ENCODE measurements at places on chromosomes 16 and 17.
A peak's percentile ranks its signal among the peaks of the same experiment; 100 is the strongest.

GRCh38 chr17:31788956-31789355 lies 70.1 kb downstream of the COPRS start:
- DNase-seq, result no peak

GRCh38 chr17:80358861-80359260 lies 56.1 kb upstream of the ENDOV start:
- no peak for DNase-seq

- DNase-seq, result no peak
Measured at GRCh38 chr16:68194251-68194650, 41.7 kb downstream of the ESRP2 start.

DNA sequence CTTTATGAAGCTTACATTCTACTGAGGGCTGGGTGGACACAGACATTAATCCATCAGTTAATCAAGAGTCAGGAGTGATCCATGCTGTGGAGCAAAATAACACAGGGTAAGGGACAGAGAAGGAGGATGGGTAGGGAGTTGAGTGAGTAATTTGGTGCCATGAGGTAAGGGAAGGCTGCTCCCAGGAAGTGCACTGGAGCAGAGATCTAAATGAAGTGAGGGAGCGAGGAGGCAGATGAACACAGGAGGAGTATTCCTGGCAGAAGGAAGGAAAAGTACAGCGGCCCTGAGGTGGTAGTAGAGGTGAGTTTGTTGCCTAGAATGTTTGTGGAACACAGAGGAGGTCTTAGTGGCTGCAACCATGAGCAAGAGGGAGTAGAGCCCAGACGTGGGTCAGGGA lies 34.8 kb downstream of the ASIC2 start:
- no peak for DNase-seq

DNA sequence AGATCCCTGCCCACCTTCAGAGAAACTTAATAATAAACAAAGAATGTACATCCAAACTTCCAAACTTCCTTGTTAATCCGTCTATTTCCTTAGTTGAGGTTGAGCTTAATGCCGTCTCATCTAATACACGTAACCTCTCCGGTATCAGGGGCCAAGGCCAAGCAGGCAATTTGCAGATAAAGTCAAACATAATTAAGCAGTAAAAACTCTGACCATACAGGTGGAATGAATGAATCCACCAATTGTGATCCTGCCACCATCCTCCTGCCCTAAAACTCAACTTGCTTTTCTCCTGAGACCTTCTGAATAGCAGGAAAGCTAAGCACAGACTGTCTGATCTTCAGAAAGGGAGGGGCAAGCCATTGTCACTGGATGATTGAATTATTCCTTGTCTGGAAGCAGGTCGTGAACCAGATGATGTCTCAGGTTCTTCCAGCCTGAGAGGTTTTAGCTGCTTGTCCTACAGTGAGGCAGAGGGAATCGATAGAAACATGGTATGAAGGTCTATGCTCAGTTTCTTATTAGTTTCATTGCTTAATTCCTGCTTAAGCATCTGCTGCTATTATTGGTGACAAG lies 1111.8 kb upstream of the EEF2KMT start:
- no peak for DNase-seq

- peak; percentile 64 for DNase-seq
Measured at GRCh38 chr17:35433075-35433894, 985 bp upstream of the SLFN12 start.

DNA sequence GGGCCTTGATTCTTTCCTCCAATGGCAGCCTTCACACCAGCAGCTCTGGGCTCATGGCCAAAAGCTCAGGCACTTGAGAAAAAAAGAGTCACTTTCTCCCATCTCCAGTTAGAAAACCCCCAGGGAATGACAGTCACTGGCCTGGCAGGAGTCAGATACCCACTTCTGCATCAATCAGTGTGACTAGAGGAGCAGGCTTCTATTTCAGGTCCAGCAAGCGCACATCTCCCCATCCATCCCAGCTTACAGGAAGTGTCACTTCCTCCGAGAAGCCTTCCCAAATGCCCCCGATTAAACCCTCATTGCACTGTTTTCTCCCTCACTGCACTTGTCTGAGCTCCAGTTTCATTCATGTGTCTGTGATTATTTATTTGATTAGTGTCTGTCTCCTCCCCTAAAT lies 30.4 kb upstream of the CCL1 start:
- DNase-seq, result no peak

DNA sequence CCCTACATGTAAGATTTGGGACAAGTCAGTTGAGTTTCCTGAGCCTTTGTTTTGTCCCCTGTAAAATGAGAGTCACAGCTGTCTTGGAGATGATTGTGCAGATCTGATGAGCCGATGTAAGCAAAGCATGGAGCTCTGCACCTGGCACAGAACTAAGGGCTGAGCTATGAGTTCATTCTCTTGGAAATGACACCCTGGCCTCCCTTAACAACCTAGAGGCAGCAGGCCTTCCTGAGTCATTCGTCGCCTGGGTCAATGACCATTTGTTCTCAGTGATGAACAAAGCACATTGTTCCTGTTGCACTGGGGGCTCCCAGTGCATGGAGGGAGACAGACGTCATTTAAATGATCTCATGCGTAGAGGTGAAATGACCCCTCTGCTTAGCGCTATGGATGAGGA lies 62.8 kb upstream of the GCSH start:
- DNase-seq, result no peak

GRCh38 chr17:7311110-7311705 lies 3.8 kb downstream of the EIF5A start:
- no peak for DNase-seq

DNA sequence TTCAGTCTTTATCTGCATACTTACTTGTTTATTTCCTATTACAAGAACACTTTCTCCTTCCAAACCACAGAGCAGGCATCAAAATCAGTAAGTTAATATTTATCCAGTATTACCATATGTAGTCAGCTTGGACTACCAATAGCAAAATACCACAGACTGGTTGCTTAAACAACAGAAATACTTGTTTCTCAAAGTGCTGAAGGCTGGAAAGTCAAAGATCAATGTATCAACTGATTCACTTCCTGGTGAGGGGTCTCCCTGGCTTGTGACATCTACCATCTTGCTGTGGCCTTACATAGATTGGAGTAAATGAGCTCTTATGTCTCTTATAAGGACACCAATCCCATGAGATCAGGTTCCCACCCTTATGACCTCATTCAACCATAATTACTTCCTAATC lies 2.6 kb downstream of the STXBP4 start:
- DNase-seq, result no peak

DNA sequence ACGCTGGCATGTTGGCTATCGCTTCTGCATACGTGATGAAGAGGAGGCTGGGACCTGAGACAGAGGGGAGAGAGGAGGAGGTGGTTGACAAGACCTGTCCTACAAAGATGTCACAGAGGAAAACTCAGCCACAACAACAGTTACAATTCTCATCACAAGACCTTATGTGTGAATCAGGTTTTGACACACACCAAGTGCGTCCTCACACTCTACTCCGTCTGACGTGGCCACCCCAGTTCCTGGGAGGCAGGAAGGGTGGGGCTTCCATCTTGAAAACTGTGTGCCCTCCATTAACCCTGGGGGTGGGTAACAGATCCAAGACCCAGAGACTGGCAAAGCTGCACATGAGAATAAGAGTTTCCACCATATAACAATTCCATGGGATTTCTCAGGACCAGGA lies 24.1 kb downstream of the SLC6A4 start:
- no peak for DNase-seq
